ENCODE measurements at places on chromosomes 2 and 18. TPM values are rescaled to one million over a fixed set of nuclear protein-coding genes. Genes with fewer than 3 reads are reported as not detected.

DNA sequence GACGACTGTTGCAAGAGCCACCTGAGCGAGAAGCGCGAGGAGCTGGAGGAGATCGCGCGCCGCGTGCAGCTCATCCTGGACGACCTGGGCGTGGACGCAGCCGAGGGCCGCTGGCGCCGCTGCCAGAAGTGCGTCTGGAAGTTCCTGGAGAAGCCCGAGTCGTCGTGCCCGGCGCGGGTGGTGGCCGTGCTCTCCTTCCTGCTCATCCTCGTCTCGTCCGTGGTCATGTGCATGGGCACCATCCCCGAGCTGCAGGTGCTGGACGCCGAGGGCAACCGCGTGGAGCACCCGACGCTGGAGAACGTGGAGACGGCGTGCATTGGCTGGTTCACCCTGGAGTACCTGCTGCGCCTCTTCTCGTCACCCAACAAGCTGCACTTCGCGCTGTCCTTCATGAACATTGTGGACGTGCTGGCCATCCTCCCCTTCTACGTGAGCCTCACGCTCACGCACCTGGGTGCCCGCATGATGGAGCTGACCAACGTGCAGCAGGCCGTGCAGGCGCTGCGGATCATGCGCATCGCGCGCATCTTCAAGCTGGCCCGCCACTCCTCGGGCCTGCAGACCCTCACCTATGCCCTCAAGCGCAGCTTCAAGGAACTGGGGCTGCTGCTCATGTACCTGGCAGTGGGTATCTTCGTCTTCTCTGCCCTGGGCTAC lies 1.2 kb downstream of the KCNF1 start:
- H3K27me3 ChIP-seq, result peaks cover 9% of the 10 kb centered on the region
- no peak overlapping the region for H3K4me3 ChIP-seq
- DNase-seq, result no peak
- no peak overlapping the region for H3K27ac ChIP-seq

GRCh38 chr2:29601321-29601720 lies 320.1 kb downstream of the ALK start:
- H3K27me3 ChIP-seq, result no peaks in the 10 kb centered on the region
- DNase-seq, result no peak
- H3K4me3 ChIP-seq, result no peak overlapping the region
- no peak overlapping the region for H3K27ac ChIP-seq
- no peaks in the 10 kb centered on the region for H3K36me3 ChIP-seq

- peak overlapping the region; percentile 93 for H3K27ac ChIP-seq
- H3K4me3 ChIP-seq, result no peak overlapping the region
- no peaks in the 10 kb centered on the region for H3K27me3 ChIP-seq
- H3K4me1 ChIP-seq, result peaks cover 6% of the 10 kb centered on the region
These were observed 47.5 kb upstream of the MAP3K20 start for GRCh38 chr2:173028141-173028540.

DNA sequence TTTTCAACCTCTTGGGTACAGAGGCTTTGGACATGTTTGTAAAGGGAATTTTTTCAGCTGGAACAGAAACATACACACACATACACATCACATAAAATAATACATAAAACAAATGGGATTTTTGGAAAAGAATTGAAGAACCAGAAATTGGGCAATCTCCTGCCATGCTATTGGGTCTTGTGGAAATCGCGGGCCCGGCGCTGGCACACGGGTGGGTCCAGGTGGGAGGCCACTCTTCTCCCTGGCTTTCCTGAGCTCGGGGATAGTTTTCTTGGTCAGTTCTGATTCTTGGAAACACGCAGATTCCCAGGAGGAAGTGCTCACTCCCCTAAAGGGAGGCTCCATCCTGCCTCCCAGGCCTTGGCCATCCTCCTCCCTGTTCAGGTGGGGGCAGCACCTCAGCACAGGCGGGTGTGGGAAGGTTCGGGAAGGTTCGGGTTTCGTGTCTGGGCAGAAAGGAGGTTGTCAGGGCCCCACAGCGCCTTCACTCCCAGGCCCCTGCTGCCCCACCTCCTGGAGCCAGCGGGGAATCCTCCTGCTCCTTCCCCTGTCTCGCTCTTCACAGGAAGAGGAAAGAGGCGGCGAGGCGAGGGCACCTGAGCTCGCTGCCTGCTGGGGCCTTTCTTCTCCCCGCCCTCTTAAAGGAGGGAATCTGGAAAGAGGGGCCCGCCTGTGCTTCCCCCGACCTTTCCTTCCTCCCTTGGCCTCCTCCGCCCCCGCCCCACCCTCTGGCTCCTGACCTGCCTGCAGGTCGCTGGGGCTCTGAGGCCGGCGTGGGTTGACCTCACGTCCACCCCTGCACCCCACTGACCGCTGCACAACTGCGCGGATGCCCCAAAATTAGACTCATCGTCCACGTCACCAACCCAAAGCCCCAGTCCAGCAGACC lies 97.8 kb upstream of the PXDN start:
- H3K4me1 ChIP-seq, result no peaks in the 10 kb centered on the region
- DNase-seq, result no peak
- H3K27me3 ChIP-seq, result no peaks in the 10 kb centered on the region
- H3K36me3 ChIP-seq, result no peaks in the 10 kb centered on the region
- no peak overlapping the region for H3K27ac ChIP-seq

The RGPD4 gene
- polyA plus RNA-seq, result not detected
